CMK (cell line): ENCODE measurements at places on chromosomes 2 and 18.

- DNase-seq = no peak
Measured at GRCh38 chr2:190023860-190024259, 38.7 kb downstream of the MSTN start.

DNA sequence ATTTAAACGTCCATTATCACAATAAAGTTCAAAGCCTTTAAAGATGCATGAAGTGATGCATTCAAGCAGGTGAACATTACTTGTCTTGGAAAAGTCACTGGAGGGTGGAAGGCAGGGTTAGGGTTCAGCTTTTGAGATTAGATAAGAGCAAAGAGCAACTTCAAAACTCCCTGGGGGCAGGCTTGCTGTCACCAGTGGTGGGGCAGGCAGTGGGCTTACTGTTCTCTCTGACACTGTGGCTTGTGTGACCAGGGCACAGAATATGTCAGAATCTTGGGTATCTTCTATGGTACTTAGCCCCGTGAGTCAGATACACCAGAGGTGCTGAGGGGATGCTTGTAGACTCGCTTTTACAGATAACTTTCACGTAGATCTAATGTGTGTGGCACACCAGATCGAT is 52.8 kb downstream of the WIPF1 start:
- DNase-seq = no peak

DNA sequence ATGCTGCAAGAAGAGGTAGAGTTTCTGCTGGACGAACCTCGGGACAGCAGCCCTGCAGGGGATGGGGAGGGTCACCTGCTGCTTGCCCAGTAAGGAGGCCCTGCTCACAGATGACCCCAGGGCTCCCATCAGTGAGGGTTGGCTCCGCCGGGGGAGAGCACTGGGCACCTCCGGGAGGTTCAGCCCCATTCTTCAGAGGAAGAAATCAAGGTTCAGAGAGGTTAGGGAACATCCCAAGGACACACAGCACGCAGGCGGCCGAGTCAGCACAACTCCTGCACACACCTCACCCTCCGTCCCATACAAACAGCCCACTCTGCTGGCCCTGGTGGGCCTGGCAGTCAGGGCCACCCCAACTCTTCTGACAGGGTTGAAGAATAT is 11.7 kb upstream of the CCDC74B start:
- no peak for DNase-seq

DNA sequence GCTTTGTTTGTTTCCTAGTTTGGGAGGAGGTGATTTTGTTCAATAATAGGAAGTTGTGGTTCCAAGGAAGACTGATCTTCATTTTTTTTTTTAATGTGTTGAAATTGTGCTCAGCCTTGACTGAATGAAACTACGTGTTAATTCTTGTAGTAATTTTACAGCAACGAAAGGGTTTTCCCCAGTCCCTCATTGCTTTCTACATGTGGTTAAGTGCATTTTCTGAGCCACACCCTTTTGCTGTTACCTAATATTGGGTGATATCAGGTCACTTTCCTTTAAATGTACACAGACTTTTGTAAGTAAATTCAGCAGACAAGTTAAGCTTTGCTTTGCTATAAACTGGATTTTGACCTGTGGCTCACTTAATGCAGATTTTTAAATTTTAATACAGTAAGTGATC is 73.6 kb downstream of the OTX1 start:
- DNase-seq = no peak

GRCh38 chr2:136131484-136131960 is 13.6 kb upstream of the CXCR4 start:
- DNase-seq = no peak

- DNase-seq = no peak
Measured at GRCh38 chr2:162175714-162176113, 23.7 kb upstream of the GCG start.

DNA sequence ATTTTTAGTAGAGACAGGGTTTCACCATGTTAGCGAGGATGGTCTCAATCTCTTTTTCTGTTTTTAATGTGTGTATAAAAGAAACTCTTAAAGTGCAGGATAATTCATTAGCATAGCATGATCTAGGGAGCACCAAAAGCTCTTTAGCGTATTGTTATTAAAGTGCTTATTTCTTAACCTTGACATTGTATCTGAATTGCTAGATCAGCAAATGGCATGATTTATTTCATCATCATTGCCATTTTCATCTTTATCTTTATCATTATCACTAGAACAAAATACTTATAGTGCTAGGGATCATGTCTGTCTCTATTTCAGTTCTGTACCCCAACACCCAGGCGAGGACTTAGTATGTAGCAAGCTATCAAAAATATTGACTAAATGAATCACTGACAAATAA is 393.8 kb upstream of the HNMT start:
- no peak for DNase-seq

GRCh38 chr2:8594731-8595427 is 87.0 kb upstream of the ID2 start:
- no peak for DNase-seq

DNA sequence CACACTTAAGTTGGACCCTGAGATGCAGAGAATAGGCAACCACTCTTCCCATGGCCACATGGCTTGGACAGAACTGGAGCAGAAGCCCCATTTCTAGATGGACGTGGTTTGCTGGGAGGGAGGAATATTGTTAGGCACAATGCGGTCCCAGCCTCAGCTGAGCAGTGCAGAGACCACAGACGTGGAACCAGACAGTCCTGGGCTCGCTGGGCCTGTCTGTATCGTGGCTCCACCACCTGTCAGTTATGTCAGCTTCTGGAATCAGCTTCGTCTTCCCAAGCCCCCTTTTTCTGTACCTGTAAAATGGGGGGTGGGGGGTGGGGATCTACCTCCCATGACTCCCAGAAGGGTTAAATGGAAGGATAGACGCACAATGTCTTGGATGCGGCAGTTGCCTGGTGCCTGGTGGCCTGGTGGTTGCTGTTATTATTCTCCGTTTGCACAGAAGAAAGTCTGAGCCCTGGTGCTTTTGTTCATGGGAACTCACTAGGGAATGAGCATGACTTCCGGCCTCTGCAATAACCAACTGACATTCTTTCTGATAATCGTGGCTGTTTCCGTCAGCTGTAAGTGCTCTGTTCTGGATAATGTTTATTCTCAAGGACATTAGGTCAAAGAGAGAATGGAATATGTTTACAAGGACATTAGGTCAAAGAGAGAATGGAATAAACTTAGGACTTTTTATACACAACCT is 31.4 kb downstream of the COLEC11 start:
- no peak for DNase-seq

- DNase-seq = no peak
Measured at GRCh38 chr2:88245109-88245508, 75.0 kb downstream of the THNSL2 start.

DNA sequence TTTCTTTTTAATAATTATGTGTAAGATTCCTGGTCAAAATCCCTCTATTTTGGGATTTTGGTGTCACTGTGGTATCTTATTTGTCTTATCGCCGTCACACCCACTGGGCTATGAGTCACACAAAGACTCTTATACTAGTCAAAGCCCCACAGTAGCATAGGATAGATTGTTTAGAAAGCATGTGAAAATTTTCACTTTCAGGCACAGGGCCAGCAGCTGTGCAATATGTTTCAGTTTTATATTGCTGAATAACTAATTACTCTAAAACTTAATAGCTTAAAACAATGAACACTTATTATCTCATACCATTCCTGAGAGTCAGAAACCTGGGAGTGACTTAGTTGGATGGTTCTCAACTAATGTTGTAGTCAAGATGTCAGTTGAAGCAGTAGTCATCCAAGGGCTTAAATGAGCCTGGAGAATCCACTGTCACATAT is 24.0 kb downstream of the CFAP210 start:
- DNase-seq = no peak

GRCh38 chr2:2238726-2239269 is 92.3 kb downstream of the MYT1L start:
- DNase-seq = no peak

- no peak for DNase-seq
Measured at GRCh38 chr2:6008186-6008585, 316.0 kb downstream of the SOX11 start.
